ENCODE measurements at places on chromosomes 12 and 14.

GRCh38 chr12:80939231-80939950 is 1.7 kb upstream of the LIN7A start:
- no peak for DNase-seq

DNA sequence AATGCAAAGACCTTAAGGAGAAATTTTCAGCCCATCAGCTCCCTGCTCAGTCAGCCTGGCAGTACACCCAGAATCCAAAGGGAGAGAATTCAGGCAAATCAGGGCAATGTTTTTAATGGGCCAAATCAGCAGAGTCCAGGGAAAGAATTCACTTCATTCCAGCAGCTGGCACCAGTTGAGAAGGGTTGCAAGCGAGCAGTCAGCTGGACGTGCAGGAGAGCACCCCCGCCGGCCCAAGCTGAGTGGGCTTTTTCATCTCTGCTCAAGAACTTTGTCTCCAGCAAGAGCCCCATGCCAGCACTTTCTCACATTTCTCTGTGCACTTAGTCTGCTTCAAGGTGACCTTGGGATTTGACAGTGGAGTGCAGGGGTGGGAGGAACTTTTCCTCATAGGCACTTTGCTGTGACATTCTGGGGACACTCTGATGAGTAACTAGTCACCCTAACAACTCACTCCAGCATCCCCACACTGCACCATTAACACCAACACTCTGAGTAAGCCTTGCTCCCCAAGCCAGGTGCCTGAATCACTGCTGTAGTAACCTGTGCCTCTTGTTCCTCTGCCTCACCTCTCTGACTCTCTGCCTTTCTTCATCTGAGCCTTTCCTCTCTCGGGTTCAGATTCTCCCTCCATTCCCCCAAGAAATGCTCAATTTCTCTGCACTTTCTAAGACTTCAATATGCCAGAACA is 2.2 kb downstream of the ENDOU start:
- DNase-seq, result no peak

DNA sequence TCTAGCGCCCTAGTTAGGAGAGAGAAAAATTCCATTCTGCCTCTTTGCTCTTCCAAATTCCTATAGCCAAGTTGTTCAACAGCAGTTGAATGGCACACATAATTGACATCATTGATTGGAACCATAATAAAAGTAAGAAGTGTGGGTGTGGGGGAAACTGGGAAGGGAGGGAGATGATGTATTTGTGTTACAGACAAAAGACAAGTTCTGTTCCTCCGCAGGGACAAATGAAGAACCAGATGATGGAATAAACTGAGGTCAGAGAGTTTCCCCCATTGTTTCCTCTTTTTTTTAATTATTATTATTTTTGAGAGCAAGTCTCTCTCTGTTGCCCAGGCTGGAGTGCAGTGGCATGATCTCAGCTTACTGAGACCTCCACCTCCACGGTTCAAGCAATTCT is 34.9 kb downstream of the GDF11 start:
- no peak for DNase-seq

DNA sequence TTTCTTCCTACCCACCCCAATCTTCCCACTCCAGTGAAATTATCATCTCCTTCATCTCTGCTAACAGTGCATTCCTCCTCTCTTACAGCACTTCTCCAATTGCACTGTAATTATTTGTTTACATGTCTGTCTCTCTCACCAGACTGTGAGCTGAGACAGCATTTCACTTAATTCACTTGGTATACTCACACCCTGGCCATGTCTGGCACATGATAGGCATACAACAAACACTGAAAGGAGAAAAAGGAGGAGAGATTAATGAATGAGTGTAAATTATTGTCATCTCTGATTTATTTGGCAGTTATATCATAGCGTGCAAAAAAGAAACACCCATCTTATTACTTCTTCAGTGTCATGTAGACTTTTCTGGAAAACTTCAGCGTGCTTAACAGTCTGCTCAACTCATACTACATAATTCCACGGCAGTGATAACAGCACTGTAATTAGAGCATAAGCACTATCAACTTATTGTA is 452.3 kb downstream of the ADAMTS20 start:
- no peak for DNase-seq

DNA sequence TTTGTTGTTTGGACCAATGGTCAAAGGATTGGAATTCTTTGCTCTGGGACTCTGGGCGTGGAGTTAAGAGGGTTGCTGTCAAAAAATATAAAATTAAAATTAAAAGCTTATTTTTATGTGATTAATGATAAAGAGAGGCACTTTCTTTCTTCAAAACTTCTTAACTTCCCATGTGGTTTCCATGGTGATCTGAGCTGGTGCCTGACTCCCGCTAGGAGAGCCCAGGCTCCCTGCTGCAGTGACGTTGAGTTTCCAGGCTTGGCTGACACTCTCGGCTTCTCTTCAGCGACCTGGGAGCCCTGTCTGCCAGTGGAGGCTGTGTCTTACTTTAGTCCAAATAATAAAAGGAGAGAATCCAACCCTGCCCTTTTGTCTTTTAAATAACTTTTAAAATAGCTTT is 84.4 kb downstream of the GALC start:
- DNase-seq, result no peak

GRCh38 chr12:116924558-116925453 is 14.1 kb downstream of the FBXW8 start:
- DNase-seq, result no peak

DNA sequence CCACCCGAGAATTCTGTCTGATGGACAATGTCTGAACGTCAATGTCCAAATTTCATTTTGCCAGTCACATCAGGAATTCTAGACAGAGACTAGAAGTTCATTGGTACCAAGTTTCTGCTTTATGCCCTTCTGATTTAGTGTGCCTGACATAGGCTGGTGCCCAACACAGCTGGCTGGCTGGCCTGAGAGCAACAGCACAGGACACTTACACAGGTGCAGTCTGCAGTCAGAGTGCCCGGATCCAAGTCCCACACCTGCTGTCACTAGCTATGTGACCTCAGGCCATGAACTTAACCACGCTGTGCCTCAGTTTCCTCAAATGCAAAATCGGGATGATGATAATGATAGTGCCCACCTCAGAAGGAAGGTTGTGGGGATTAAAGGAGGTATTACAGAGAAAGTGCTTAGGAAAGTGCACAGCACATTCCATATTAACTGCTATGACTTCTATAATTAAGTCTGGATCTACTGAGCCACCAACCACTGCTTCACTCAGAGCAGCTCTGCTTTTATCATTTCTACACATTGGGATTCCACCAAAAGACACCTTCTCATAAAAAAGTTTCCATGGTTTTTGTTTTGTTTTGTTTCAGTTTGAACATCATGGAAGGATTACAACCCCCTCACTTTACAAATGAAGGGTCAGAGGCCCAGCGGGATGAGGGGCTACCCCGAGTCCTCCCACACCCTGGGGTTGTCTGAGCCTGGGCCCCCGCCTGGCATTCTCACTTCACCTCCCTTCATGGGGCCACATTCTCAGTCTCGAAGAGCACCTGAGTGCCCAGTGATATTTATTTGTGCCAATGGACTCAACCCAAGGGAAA is 168.8 kb upstream of the BCL2L14 start:
- no peak for DNase-seq

DNA sequence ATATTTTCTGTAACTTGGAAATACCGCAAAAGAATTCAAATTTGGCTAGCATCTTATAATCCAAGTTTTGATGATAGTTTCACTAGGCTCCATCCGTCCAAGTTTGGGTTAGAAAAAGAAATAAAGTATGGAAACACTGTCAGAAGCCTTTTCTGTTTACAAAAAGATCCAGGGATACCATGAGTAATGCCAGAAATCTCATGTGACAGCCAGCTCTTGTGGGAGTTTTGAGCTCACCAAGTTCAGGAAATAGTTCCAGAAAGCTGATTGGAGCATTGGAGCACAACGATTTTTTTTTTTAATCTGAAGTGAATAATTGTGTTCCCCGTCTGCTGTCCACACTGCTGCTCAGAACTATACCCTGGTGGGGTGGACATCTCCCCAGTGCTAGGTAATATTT is 229.7 kb upstream of the NPAS3 start:
- DNase-seq, result peak; percentile 73

- no peak for DNase-seq
Measured at GRCh38 chr14:106846218-106846617, 1319.8 kb downstream of the TMEM121 start.

- no peak for DNase-seq
Measured at GRCh38 chr12:58509116-58509885, 411.0 kb downstream of the LRIG3 start.
